ENCODE measurements at places on chromosomes 13 and 19. TPM values are rescaled to one million over a fixed set of nuclear protein-coding genes. Genes with fewer than 3 reads are reported as not detected.
A peak's percentile ranks its signal among the peaks of the same experiment; 100 is the strongest.

The USP12 gene
- total RNA-seq = 25.7 TPM

The RETN gene
- total RNA-seq = 8.9 TPM

The GSX1 gene
- not detected for total RNA-seq

The ZNF585A gene
- total RNA-seq = 7.1 TPM

DNA sequence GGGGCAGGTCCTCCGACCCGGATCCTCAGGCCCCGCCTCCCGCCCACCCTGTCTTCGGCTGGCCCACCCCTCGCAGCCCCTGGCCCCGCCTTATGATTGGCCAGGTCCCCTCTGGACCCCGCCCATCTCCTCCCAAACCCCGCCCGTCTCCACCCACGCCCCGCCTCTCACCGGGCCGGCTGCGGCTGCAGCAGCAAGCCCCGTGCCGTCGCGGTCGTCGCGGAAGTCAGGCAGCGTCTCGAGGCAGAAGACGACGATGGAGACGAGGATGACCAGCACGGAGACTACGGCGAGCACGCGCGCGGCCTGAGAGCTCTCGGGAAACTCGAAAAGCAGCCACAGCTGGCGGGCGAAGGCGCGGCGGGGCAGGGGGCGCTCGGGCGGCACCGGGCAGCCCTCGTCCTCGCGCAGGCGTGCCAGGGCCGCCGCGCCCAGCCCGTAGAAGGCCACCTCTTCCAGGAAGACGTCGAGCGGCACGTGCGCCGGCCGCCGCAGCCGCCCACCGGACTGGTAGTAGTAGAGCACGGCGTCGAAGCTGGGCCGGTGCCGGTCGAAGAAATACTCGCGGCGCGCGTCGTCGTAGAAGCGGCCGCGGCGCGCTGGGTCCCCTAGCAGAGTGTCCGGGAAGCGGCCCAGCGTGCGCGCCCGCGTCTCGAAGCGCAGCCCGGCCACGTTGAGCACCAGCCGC is 495 bp downstream of the KCNA7 start:
- DNase-seq = peak; percentile 86

DNA sequence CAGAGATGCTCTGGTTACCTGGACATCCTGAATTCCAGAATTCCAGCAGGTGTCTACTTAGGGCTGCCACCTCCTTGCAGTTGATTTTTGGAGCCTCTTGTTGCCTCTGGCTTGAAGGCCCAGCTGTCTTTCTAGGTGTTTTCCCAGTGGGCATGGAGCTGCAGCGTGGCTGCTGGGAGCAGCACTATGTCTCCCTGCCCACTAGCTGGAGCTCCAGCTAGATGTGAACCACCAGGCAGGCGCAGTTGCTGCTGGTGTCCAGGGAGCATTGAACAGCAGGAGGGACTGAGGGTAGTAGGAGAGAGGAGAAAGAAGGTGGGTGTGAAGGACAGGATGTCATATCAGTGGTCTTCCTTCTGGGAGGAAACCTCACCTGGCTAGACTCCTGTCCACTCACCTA is 9.9 kb upstream of the SELENOW start:
- DNase-seq = no peak

GRCh38 chr13:43482026-43482425 is 304.7 kb downstream of the ENOX1 start:
- DNase-seq = no peak

- DNase-seq = no peak
Observed at GRCh38 chr13:44404261-44405132, 30.9 kb downstream of the SERP2 start.

GRCh38 chr13:111654531-111654930 is 334.1 kb downstream of the TEX29 start:
- DNase-seq = no peak

- DNase-seq = peak; percentile 70
Observed at GRCh38 chr19:45667620-45668341, at the start of gene GIPR. GIPR (plus strand) TSS chr19:45668221; CDS start chr19:45669521, 1,300 bp downstream.

- no peak for DNase-seq
Observed at GRCh38 chr19:50501568-50502475, 9.2 kb downstream of the JOSD2 start.

DNA sequence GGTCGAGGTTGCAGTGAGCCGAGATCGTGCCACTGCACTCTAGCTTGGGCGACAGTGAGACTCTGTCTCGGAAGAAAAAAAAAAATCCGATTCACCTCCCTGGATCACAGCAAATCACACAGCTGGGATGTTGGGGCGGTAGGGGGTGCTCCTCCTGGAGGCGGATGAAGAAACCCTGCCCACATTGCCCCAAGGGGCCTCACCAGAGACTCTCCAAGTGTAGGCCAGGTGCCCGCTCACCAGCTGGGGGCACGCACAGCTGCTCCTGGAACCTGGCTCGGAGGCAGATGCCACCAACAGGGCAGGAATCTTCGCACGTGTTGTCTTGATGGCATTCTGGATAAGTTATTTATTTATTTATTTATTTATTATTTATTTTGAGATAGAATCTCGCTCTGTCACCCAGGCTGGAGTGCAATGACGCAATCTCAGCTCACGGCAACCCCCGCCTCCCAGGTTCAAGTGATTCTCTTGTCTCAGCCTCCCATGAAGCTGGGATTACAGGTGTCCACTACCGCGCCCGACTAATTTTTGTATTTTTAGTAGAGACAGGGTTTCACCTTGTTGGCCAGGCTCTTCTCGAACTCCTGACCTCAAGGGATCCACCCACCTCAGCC is 3.1 kb downstream of the UQCR11 start:
- DNase-seq = no peak

DNA sequence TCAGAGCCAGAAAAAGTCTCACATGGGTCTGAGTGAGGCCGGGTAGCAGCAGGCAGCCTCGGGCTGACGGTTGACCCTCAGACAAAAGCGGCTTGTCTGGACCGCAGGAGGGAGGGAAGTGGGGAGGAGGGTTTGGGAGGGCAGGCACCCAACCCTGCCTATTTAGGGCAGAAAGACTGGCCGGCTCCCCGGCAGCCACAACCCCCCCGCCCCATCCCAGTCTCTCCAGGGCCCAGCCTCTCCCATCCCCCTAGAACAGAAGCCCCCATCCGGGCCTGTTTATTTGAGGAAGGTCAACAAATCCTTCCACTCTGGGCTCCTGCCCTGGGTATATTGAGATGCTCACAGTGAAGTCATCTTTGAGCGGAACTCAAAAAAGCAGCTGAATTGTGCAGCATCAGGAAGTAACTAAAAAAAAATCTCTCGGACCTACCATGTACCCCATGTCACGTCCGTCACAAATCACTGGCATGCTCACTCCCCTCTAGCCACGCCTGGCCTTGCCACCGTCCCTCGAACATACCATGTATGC is 6.3 kb downstream of the DACT3 start:
- DNase-seq = no peak

GRCh38 chr13:89784161-89784809 is 1563.2 kb upstream of the MIR17HG start:
- DNase-seq = no peak

- DNase-seq = no peak
Observed at GRCh38 chr19:2089727-2090053, 6.4 kb downstream of the MOB3A start.

The TEKTIP1 gene
- total RNA-seq = 6.2 TPM

DNA sequence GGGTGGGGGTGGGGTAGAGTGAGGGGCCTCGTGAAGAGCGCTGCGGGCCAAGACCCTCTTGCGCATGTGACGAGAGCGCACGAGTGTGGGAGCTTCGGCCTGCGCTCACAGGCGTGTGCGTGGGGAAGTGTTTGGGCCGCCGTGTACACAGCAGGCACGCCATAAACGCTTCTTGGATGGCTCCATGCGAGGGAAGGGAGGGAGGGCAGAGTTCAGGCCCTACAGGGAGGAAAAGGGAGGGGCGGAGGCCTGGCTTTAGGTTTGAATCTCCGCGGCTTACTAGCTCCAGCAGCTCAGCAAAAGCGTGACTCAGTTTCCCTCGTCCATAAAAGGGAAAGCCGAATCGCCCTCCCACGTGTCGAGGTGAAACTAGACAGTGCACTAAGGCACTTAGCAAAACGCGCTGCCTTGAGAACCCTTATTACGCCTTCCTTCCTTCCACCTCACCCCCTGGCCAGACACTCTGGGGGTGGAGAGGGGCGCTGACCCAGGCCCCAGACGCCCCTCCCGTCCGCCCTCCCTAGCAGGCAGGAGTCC is 12.5 kb downstream of the GADD45B start:
- no peak for DNase-seq

The KCNN1 gene
- not detected for total RNA-seq

GRCh38 chr13:109657395-109657794 is 129.0 kb downstream of the IRS2 start:
- no peak for DNase-seq

DNA sequence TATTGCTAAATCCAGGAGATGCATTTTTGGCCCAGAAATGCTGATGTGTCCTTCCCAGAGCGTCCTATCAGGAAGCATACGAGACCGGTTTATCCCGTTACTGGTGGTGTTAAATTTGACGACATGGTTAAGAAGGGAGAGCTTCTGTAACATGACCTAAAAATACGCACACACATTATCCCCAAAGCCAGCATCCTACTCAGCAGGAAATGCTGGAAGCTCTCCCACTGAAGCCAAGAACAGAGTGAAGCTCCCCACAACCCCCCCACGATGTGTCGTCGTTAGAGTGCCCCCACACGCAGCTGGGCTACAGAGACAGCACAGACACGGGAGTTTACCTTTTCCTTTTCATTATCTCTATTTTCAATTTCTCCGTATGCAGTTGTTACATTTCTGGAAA is 45.1 kb upstream of the MCF2L start:
- no peak for DNase-seq

GRCh38 chr13:113122550-113123225 is at the start of gene F10:
F10 (plus strand) TSS chr13:113122799; CDS start chr13:113122856, 57 bp downstream.
- peak; percentile 73 for DNase-seq

The SERP2 gene
- total RNA-seq = 5.1 TPM

The KLK12 gene
- 0.54 TPM for total RNA-seq

The NCR1 gene
- 1.4 TPM for total RNA-seq

The NLRP5 gene
- not detected for total RNA-seq

GRCh38 chr19:47095476-47096099 is 18.0 kb downstream of the ZC3H4 start:
- DNase-seq = no peak

DNA sequence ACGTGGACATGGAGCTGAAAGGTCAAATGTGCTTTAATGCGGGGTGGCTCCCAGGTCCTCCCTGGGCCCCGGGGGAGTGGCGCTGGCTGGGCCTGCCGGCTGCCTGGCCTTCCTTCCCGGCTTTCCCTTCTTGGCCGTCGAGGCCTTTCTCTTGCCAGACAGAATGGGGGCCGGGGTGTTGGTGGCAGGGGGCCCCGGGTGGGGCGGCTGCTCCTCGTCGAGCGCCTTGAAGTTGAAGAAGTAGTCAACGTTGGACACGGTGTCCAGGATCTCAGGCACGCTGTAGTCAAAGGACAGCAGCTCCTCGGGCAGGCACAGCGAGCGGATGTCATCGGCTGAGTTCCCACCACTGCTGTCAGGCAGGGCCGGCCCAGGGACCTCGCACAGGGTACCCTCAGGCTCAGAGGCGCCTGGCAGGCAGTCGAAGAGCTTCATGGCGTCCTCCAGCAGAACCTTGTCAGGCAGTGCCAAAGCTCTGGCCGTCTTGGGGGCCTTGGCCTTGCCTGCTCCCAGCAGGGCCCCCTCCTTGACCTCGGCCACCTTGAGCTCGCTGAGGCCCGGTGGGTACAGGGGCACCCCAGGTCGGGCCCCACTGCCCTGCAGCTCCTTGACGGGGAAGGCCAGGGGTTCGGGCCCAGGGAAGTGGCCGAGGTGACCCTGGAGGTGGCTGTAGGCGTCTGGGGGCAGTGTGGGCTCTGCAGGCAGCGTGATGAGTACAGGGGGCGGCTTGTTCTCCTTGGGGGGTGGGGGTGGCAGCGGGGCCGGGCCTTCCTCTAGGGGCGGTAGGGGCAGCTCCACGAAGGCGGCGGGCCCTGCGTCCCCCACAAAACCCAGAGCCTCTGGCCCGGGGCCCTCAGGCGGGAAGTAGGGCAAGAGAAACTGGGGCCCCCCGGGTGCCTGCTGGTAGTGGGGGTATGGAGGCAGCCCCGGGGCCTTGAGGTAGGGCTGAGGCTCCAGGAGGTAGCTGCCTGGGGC is 1.3 kb downstream of the PRR22 start:
- peak; percentile 82 for DNase-seq

GRCh38 chr13:42991898-42992763 is at the start of gene EPSTI1:
EPSTI1 (minus strand) TSS chr13:42992241; CDS start chr13:42992165, 76 bp downstream.
- peak; percentile 92 for DNase-seq

The ZNF254 gene
- total RNA-seq = 20.9 TPM

- no peak for DNase-seq
Observed at GRCh38 chr19:46356149-46357055, 9.5 kb downstream of the PPP5C start.

Data from upper lobe of left lung (tissue), 6 donors.